ENCODE measurements at places on chromosomes 4 and X.
A peak's percentile ranks its signal among the peaks of the same experiment; 100 is the strongest.

DNA sequence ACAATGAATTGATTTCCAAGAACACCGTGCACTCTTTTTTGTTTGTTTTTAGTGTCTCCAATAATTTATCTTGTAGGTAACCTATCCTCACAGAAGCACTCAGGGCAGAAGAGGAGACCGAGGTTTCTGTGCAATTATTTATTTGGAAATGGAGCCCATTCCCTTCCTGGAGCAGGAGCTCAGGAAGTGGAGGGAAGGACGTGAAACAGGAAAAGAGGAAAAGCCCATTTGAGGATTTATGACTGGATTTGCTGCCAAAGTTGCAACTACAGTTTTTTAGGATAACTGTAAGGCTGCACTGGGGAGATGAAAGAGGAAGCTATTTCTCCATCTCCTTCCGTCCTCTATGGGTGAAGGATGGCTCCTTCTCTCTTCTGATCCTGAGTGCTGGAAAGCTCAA lies 31.7 kb upstream of the MXRA5 start:
- H3K36me3 ChIP-seq, result no peaks in the 10 kb centered on the region
- H3K4me3 ChIP-seq, result no peak overlapping the region
- no peak for DNase-seq
- H3K4me1 ChIP-seq, result no peaks in the 10 kb centered on the region
- H3K27ac ChIP-seq, result no peak overlapping the region
- no peaks in the 10 kb centered on the region for H3K27me3 ChIP-seq

GRCh38 chr4:3209551-3210325 lies 39.2 kb upstream of the MSANTD1 start:
- H3K4me3 ChIP-seq, result no peak overlapping the region
- no peaks in the 10 kb centered on the region for H3K27me3 ChIP-seq
- no peak for DNase-seq
- H3K4me1 ChIP-seq, result no peaks in the 10 kb centered on the region
- no peak overlapping the region for H3K27ac ChIP-seq

DNA sequence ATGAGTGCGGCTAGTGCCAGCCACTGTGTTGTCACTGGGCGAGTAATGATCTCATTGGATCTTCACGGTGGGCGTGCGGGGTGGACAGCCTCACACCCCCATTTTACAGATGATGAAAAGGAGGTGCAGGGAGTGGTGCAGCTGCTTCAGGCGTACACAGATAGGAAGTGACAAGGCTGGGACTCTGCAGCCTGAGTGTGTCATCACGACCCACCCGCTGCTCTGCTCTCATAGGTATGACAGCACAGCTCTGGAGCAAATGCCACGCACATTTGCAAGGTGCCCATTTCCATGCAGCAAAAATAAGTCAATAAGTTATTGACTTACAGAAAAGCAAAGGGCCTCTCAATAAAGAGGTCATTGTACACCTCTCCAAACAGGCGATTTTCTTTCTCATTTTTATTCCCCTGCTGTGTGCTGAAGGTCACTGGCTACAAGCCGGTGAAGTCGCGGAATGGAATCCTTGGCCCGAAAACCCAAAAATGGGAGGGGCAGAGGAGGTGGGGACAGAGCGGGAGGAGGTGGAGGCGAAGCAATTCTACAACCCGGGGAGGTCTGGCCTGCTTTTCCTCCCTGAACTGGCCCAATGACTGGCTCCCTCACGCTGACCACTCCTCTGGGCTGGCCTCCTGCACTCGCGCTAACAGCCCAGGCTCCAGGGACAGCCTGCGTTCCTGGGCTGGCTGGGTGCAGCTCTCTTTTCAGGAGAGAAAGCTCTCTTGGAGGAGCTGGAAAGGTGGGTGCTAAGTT lies at the start of gene SOD3:
Gene SOD3, plus strand, starts transcription at position 658 of the 750 bp plus-strand sequence. CDS start 3,949 bp downstream, outside the sequence.
- no peak for DNase-seq
- H3K4me1 ChIP-seq, result no peaks in the 10 kb centered on the region
- H3K4me3 ChIP-seq, result no peak within 1 kb of the TSS
- H3K27me3 ChIP-seq, result peaks cover 42% of the 10 kb centered on the region
- H3K36me3 ChIP-seq, result peaks cover 2% of the 10 kb centered on the region

DNA sequence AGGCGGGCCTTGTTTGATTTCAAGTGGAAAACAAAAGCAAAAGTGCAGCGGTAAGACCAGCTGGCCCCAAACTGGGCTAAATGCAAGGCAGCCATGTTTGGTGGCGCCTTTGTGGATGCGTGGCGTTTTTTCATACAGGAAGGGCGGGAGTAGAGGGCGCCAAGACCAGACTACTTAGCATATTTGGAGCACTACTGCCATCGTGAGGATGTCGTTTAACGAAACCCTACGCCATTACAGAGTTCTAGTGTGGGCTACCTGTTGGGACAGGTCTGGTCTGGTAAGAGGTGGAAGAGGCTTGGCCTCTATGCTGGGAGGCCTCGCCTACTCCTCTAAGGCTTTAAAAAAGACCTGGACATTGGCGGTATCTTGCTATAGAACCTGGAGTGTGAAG lies 230.7 kb upstream of the STK26 start:
- no peaks in the 10 kb centered on the region for H3K27me3 ChIP-seq
- H3K27ac ChIP-seq, result no peak overlapping the region
- H3K4me3 ChIP-seq, result no peak overlapping the region
- H3K36me3 ChIP-seq, result peaks cover 1% of the 10 kb centered on the region
- no peak for DNase-seq

- no peak overlapping the region for H3K27ac ChIP-seq
- DNase-seq, result no peak
- no peaks in the 10 kb centered on the region for H3K4me1 ChIP-seq
- H3K36me3 ChIP-seq, result no peaks in the 10 kb centered on the region
- no peak overlapping the region for H3K4me3 ChIP-seq
- no peaks in the 10 kb centered on the region for H3K27me3 ChIP-seq
These were observed 460.3 kb downstream of the SPRY1 start for GRCh38 chr4:123856689-123857545.

DNA sequence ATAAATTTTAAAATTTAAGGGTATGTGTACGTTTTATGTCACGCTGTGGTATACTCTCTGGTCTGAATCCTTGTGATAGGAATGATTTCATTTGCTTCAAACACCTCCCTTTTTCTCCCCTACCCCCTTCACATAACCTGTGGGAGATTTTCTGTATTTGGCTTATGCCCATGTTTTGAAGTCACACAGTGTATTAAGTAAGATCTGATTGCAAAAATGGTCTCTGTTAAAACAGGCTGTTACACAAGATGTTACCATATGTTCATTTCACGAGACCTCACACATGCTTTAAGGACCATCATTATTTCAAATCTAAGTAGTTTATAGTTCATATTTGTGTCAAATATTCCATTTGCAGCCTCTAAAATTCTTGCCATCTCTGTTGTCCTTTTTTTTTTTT lies 63.5 kb downstream of the TMEM131L start:
- peak overlapping the region; percentile 75 for H3K4me3 ChIP-seq
- no peaks in the 10 kb centered on the region for H3K27me3 ChIP-seq
- peaks cover 11% of the 10 kb centered on the region for H3K36me3 ChIP-seq
- DNase-seq, result no peak
- H3K27ac ChIP-seq, result peak overlapping the region; percentile 81

DNA sequence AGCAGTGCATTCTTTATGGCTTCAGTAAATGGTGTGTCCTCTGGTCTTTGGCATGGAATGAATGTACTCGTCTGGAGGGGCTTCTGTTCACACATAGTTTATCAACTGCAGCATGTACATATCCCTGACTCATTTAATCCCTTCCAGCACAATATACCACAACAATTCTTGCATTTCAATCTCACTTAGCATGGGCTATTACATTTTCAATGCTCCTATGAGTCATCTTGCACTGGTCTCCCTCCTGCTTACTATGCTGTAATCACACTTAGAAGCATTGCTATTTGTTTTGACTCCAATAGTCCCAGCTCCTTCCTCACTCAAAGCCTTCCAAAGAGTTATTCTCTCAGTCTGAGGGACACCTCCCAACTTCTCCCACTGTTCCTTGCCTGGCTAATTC lies 180.9 kb upstream of the NUDT10 start:
- no peaks in the 10 kb centered on the region for H3K4me1 ChIP-seq
- DNase-seq, result no peak
- H3K27me3 ChIP-seq, result no peaks in the 10 kb centered on the region
- H3K36me3 ChIP-seq, result no peaks in the 10 kb centered on the region

DNA sequence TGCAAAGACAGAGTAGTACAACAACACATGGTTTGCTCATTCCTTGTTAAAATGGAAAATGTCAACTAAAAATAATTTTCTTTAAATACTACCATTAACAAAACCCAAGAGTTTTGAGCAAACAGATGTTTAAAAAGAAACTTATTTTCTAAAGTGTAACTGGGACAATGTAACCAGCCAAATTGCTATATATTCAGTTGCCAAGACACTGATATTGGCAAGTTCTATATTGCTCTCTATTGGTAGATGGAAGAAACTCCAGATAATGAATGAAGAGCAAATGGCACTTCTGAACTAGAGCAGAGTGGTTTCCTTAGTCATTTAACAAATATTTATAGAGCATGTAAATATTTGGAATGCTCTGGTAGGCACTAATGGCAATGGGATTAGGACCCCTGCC lies 966.2 kb downstream of the RPA4 start:
- H3K4me3 ChIP-seq, result no peak overlapping the region
- H3K36me3 ChIP-seq, result no peaks in the 10 kb centered on the region
- H3K4me1 ChIP-seq, result no peaks in the 10 kb centered on the region
- no peak overlapping the region for H3K27ac ChIP-seq
- no peaks in the 10 kb centered on the region for H3K27me3 ChIP-seq

- peaks cover 36% of the 10 kb centered on the region for H3K27me3 ChIP-seq
- no peaks in the 10 kb centered on the region for H3K36me3 ChIP-seq
- peak overlapping the region; percentile 40 for H3K4me3 ChIP-seq
These were observed 1.2 kb downstream of the TLL1 start for GRCh38 chr4:165874072-165874790.

DNA sequence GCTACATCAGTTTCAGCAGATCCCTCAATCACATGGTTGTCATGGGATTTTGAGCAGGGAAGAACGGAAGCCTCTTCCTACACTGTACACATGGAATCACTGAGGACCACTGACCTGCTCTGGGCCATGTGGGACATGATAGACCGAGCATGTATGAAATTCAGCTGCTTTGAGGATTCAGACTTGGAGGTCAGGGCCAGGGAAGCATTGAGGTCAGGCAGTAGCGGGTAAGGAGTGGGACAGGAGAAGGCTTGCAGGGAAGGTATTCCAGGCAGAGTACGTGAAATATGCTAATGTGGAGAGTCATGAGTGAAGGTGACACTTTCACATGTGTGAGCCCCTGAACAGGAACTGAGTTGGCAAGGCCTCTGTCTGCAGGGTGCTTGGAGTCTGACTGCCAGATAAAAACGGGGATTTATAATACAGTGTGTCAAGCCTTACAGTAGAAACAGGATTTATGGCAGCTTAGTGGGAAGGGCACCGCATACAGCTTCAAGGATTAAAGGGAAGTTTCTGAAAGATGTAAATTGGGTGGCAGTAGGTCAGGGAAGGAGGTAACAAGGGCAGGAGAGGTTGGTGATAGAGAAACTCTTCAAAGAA lies 111.7 kb downstream of the STK32B start:
- no peak for DNase-seq
- H3K27ac ChIP-seq, result no peak overlapping the region
- H3K4me3 ChIP-seq, result no peak overlapping the region
- H3K4me1 ChIP-seq, result no peaks in the 10 kb centered on the region

DNA sequence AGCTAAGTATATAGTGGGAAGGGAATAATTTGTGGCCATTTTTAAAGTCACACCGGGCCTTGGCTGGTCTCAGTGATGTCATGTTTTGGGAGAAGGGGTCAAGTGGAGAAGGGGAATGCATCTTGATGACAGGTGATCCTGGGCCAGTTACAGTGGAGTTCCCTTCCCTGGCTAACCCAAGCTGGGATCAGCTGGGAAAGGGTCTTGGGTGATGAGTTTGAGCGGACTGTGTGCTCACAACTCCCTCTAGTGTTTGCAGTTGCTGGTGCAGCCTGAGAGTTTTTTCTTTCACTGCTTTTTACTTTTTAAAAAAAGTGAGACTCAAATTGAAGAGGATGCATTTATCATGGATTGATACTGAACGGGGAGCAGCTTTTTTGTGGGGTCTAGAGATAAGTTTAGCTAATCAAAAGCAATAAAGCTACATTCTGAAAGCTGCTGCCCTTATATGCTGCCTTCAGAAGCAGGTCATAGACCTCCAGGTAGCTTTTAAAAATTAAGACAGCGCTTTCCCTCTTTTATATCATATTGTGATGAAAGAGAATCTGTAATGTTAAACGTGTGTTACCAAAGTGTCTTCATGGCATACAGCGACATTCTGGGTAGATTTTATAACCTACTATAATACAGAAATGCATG lies 164.7 kb downstream of the DCLK2 start:
- peaks cover 31% of the 10 kb centered on the region for H3K27me3 ChIP-seq
- H3K4me3 ChIP-seq, result no peak overlapping the region
- H3K27ac ChIP-seq, result no peak overlapping the region
- H3K4me1 ChIP-seq, result no peaks in the 10 kb centered on the region
- DNase-seq, result no peak

- peak; percentile 18 for DNase-seq
- no peaks in the 10 kb centered on the region for H3K27me3 ChIP-seq
- peaks cover 5% of the 10 kb centered on the region for H3K36me3 ChIP-seq
- H3K4me1 ChIP-seq, result peaks cover 15% of the 10 kb centered on the region
- H3K27ac ChIP-seq, result peak overlapping the region; percentile 78
- no peak overlapping the region for H3K4me3 ChIP-seq
These were observed 45.2 kb upstream of the CLCN4 start for GRCh38 chrX:10111364-10112148.

GRCh38 chr4:93072292-93072691 lies 756.3 kb upstream of the ATOH1 start:
- H3K27me3 ChIP-seq, result no peaks in the 10 kb centered on the region
- DNase-seq, result no peak
- no peaks in the 10 kb centered on the region for H3K36me3 ChIP-seq
- H3K27ac ChIP-seq, result no peak overlapping the region
- no peaks in the 10 kb centered on the region for H3K4me1 ChIP-seq

DNA sequence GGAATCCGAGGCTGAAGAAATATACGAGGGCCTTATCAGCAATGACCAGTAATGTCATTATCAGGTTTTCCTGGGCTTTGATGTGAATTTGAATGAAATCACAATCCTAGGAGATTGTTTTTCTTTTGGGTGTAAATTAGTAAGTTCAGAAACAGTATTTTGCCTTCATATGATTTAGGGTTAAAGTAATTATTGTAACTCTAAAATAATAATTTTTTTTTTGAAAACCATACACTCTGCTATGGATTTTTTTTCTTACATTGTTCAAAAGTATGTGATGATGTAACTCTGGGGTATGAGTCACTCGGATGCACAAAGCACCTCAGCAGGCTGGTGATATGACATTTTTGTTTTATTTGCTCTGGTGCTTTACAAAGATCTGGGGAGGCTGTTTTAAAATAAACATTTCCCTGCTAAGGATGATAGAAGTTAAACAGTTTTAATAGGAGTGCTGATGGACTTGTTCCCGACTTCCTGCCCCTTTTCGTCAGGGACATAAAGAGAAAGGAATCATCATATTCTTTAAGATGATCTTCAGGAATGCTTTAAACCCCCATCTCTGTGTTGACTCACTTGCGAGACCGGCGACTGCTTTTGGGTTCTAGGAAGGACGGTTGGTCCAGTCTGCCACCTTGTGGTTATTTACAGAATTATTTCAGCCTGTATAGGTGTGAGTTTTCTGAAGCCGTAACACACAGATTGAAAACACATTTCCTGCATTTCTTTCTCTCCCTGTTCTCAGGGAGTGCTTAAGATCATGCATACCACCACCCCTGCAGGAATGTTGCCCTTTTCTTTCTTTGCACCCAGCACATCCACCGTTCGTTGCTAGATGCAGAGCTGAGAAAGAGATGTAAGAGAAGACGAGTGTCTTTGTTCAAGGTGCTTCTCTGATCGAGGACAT lies 72.5 kb downstream of the RAPGEF2 start:
- H3K4me1 ChIP-seq, result peaks cover 36% of the 10 kb centered on the region
- H3K27me3 ChIP-seq, result no peaks in the 10 kb centered on the region
- no peak overlapping the region for H3K4me3 ChIP-seq

Measured in central memory CD8-positive, alpha-beta T cell (primary cell).